ENCODE measurements at places on chromosomes 4 and X.
A peak's percentile ranks its signal among the peaks of the same experiment; 100 is the strongest.

DNA sequence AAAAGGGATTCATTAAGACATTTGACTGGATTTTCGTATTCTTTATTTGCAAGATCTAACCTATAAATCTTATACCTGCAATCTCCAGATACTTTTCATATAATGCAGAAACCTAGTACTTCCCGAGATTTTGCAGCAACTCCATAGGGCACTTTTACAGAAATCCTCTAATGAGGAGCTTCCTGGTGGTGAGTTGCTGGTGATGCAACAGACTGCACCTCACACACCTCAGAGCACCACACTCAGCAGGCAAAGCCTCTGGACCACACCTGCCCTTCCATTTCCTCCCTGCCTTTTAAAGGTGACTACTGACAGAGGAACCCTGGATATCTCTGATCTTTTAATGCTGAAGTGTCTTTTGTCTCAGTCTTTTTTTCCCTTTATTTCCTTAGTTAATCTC is 289.4 kb downstream of the TRAM1L1 start:
- DNase-seq = no peak

DNA sequence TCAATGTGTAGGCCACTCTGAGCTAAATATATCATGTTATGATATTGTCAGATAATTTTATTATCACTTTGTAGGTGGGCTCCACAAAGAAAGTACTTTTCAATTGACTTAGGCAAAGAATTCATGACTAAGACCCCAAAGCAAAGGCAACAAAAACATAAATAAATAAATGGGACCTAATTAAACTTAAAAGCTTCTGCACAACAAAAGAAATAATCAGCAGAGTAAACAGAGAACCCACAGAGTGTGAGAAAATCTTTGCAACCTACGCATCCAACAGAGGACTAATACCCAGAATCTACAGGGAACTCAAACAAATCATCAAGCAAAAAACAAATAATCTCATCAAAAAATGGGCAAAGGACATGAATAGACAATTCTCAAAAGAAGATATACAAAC is 15.2 kb upstream of the PDLIM5 start:
- no peak for DNase-seq

GRCh38 chrX:10104958-10105658 is 51.7 kb upstream of the CLCN4 start:
- DNase-seq = no peak

GRCh38 chr4:151358266-151358665 is 32.9 kb upstream of the SH3D19 start:
- DNase-seq = no peak

DNA sequence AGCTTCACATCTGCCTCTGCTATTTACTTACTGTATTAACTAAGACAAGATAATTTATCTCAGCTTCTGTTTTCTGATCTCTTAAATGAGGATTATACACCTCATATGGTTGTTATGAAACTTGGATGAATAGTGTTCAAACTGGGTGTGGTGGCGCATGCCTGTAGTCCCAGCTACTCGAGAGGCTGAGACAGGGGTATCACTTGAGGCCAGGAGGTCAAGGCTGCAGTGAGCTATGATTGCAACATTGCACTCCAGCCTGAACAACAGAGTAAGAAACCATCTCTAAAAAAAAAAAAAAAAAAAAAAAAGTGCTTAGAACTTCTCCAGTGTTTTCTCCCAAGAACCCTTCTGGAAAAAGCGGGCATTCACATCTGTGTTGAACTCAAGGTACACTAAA is 19.8 kb upstream of the KLF3 start:
- no peak for DNase-seq

DNA sequence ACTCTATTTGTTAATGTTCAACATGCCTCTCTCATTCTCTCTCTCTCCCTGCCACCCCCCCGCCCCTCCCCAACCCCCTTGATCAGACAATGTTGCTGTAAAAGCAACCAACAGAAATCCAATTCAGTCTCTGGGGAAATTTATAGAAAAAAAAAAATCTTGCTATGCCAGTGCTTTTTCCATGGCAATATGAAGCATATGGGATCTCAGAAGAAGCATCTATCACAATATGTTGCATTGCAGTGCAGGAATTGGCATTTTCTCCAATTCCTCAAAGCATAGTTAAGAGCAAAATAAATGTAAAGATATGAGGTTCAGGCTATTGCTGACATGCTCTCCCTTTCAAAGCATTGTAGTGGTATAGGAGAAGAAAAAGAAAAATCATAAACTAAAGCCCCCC is 90.9 kb upstream of the LDB2 start:
- no peak for DNase-seq

DNA sequence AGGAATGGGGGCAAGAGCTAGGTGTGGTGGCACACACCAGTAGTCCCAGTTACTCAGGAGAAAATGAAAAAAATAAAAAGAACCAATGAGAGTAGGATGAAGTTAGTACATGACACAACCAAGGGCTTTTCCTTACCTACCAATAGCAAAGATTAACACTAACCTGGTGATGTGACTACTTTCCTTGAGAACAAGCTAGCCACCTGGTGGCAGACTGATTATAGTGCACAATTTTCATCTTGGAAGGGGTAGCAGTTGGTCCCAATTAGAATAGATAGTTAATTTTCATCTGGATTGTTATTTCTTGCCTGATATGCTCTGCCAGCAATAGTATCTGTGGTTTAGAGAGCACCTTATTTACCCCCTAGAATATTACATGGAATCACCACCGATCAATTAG is 1216.8 kb upstream of the PABPC4L start:
- no peak for DNase-seq

- no peak for DNase-seq
These were observed 95.6 kb downstream of the MAPK10 start for GRCh38 chr4:86264241-86264640.

DNA sequence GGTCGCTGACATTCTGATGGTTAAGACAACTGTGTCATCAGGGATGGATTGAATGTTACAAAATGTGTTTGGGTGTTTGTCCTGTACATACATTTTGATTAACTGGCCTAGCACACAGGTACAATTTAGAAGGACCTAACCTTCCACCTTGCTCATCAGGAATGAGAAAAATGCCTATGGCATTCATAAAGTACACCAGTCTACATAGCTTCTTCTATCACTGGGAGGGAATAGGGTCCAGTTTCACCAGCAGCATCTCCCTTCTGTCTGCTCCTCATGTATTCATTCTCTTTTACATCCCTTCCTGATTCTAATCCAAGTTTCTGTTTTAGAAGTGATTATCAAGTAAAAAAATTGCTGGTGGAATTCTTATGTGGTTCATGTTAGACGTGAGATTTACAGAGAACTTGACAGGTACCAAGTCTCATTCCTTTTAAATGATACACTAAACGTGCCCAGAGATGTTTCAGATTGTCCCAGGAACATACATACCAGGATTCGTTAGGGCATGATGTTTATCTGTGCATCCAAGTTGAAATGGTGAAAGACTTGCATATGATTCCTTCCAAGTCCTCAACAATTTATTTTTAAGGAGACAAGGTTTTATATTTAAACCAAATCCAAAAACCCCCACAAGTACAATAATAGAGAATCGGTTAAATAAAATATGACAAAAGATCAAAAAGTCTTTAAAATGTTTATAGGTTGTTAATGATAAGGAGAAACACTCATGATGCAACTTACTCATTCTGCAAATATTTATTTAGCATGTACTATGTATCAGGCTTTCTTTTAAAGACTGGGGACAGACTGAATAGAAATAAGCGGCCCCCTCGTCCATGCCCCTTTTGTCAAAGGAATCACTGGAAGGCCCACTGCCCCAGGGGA is 359.1 kb downstream of the ZNF674 start:
- DNase-seq = no peak

DNA sequence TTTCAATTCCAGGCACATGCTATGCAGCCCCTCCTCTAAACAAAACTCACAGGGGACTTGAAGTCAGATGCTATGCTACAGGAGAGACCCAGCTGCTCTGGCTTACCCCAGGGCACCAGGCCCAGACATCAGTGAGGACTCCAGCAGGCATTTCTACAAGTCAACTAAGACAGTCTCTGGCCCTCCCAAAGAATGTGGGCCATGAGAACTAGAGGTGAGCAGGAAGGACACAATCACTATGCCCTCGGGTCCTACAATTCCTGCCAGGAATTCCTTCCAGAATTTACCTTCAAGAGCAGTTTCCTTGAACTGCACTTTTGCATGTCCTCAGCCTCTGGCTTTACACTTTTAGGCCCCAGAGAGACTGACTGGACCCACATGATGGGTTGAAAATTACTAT is 17.4 kb downstream of the TMEM192 start:
- DNase-seq = no peak

DNA sequence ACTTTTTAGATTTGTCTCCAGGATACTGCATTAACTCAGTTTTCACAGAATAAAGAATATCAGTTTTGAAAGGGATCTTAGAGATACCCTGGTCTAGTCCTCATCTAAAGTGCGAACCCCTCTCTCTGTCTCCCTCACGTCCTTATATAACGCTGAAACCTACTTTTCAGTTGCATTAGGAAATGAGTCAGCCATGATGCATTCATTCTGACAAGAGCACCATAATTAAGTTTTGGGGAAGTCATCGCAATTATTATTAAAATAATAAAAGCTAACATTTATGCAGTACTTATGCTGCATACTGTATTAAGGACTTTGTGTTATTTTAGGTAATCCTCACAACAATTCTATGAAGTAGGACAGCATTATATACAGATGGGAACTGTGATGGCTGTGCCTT is 116.1 kb downstream of the REELD1 start:
- DNase-seq = no peak

DNA sequence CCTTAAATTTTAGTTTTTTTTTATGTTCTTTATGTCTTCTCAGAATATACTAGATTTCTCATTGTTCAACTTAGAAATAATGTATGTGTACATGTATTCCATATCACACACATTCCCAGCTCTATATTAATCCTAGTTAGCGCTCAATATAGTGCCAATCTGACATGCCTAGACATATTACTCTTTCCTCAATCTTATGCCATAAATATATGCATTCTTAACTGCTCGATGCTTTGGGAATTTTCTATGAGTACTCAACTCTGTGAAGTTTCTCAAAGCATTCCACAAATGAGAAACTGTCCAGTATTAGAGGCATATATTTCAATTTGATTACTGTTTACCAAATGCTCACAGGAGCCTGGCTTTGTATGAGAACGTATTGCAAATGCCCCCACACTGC is 231.2 kb upstream of the VEGFC start:
- no peak for DNase-seq

GRCh38 chrX:68571610-68572311 is 72.9 kb downstream of the YIPF6 start:
- DNase-seq = peak; percentile 8

DNA sequence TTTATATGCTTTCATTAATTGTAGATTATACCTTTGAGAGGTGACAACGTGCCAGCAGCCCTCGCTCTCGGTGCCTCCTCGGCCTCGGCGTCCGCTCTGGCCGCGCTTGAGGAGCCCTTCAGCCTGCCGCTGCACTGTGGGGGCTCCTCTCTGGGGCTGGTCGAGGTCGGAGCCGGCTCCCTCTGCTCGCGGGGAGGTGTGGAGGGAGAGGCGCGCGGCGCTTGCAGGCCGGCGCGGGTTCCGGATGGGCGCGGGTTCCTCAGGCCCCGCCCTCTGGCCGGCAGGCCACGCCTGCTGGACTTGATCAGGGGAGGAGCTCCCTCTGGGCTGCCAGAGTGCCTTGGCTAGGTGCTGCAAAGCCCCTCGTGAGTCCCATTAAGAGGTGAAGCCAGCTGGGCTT is 321.1 kb upstream of the PCDH18 start:
- no peak for DNase-seq

- no peak for DNase-seq
These were observed 376.8 kb upstream of the FGF16 start for GRCh38 chrX:77070202-77070918.

GRCh38 chr4:98749206-98749605 is 90.8 kb upstream of the TSPAN5 start:
- no peak for DNase-seq

- no peak for DNase-seq
These were observed 146.2 kb upstream of the NDST4 start for GRCh38 chr4:115259642-115260041.

GRCh38 chrX:109871121-109871888 is 131.6 kb upstream of the TMEM164 start:
- no peak for DNase-seq

- no peak for DNase-seq
These were observed 1.7 kb upstream of the SLC6A8 start for GRCh38 chrX:153685751-153686696.

DNA sequence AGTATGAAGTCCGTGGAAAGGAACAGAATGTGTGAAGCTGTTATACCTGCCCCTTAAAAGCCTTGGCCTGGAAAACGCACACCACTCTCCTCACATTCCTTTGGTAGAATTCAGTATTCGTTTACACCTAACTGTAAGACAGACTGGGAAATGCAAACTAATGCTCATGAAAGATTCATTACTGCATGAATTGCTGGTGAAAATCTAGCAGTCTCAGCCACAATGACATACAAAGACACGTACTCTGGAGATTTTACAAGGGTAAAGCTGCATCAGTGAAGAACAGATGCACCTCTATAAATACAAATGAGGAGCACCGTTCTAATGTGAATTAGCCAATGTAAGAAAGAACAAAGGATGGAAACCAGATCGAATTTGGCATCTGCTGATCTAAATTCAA is 2051.3 kb downstream of the PCDH7 start:
- DNase-seq = no peak

- DNase-seq = no peak
These were observed 36.2 kb upstream of the ARHGEF6 start for GRCh38 chrX:136816975-136817374.

DNA sequence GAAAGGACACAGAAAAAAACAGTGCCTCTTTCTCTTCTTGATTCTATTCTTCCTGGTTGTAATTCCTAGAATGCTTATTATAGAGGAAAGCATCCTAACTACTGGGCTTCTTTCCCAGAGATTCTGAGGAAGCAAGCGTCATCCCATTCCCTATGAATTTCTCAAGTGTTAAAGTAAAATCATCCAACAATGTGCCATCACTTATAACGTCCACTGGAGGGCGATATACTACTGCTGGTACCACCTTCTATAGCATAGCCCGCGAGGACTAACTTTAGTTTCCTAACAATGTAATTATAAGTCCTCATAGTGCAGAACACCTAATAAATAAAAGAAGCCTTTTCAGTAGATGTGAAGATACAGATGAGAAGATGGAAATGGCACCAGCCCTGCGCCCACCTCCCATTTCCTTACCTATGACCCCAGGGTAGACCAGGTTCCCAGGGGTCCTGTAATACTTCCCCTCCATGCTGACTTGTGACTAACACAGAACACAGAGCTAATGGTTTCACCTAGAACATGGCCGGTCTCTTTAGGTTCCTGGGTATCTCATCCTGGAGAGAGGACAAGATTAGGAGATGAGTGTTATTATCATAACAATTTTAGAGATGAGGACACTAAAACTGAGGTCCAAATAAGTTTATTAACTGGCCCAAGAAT is 4.2 kb downstream of the CENPVL3 start:
- DNase-seq = no peak

DNA sequence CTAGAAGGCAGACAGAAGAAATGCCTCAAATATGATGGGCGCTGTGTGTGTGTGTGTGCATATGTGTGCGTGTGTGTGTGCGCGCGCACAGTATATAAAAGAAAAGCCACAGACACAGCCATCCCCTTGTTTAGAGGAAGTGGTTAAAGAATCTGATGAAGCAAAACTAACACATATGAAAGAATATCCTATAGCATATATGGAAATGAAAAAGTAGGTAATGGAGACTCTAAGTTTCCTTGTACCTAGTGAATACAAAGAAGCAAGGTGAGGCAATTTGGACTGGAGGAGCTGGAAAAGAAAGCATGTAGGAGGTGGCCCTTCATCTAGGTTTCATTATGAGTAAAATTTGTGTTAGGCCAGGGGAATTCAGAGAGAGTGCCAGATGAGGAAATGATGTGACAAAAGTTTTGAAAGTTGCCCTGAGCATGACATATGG is 58.6 kb upstream of the MCF2 start:
- peak; percentile 17 for DNase-seq

Data from GM06990 (cell line).